ENCODE measurements at places on chromosomes 12 and 14.

DNA sequence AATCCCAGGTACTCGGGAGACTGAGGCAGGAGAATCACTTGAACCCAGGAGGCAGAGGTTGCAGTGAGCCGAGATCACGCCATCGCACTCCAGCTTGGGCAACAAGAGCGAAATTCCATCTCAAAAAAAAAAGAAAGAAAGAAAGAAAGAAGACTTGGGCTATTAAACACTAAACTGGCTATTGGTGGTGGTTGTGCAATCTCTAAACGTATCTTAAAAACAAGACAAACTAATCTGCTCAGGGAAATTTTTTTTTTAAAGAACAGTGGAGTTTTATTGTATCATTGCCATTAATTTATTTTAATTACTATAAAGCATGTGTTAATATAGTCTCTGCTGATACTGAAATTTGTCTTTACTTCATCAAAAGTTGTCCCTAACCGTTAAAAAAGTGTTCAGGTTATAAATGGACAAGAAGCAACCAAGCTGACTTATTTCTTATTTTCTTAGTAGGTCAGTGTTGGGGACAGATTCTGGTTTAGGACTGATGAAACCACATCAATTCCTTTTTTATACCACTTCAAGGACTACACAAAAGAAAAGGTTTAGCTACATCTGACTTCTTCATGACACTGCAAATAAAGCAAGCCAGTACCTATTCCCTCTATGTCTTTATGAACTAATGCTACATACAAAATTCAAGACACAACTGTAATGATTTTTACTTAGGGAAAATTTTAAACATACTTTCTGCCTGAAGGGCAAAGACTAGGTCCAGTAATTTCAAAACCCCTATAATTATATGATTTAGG, 68.7 kb upstream of the KRAS start:
- no peak for DNase-seq

DNA sequence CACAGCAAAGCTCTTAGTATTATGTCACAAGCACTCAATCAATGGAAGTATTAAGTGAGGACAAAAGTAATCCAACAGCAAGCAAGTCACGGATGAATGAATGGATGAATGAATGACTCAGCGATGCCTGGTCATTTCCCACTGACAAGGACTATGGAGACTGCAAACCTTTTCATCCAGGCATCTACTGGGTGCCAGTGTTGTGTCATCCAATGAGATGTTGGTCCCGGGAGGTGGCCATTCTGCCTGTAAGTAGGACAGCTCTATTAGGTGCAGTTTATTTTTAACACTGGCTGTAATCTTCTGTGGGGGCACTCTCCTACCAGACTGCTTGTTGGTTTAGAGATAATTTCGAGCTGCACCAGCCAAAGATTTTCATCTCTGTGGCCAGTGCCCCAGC, 39.4 kb downstream of the STAB2 start:
- DNase-seq = peak; percentile 63

GRCh38 chr12:124968656-124969055, 20.3 kb downstream of the DHX37 start:
- DNase-seq = no peak

- no peak for DNase-seq
Observed at GRCh38 chr12:57145460-57146059, 1.9 kb downstream of the LRP1-AS start.

DNA sequence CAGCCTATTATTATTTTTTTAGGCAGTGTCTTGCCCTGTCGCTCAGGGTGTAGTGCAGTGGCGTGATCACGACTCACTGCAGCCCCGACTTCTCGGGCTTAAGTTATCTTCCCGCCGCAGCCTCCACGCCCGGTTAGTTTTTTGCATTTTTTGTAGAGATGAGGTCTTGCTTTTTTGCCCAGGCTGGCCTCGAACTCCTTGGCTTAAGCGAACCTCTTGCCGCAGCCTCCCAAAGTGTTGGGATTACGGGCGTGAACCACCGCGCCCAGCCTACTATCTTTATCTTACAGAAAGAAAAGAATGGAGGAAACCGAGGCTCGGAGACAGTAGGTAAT, 507 bp upstream of the PTPN11 start:
- no peak for DNase-seq

GRCh38 chr12:5371631-5372030, 60.3 kb upstream of the NTF3 start:
- no peak for DNase-seq

- no peak for DNase-seq
Observed at GRCh38 chr12:126780343-126780742, 1486.6 kb upstream of the TMEM132C start.

DNA sequence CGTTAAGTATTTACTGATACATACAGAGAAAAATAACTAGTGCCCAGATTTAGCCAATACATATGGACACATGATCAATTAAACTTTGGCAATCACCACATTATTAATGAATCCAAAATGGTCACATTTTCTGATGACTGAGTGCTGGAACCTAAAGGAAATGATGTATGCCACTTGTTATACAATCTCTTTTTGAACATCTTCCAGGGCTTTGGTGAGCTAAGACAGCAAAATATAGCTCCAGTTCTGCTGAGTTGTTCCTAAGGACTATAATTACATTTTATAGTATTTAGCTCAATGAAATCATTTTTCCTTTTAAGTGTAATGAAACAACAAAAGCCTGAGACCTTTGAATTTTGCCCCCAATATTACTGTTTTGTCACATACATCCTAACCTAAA, 329.1 kb upstream of the ATP2B1 start:
- no peak for DNase-seq

DNA sequence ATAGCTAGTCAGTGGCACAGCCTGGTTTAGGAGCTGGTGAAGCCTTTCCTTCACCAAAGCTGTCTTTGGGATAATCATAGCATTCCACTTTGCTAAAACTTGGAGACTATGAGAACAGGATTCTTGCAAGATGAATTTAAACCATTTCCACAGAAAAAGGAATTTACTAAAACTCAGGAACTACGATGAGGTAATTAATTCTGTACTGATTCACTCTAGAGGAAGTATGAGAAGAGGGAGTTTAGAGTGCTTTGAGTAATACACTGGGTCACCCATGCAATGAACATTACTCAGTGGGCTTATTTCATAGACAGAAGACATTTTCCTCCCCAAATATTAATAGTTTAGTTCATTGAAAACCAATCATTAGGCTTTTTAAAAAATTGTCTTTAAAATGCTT, 73.0 kb downstream of the RMST start:
- peak; percentile 45 for DNase-seq

DNA sequence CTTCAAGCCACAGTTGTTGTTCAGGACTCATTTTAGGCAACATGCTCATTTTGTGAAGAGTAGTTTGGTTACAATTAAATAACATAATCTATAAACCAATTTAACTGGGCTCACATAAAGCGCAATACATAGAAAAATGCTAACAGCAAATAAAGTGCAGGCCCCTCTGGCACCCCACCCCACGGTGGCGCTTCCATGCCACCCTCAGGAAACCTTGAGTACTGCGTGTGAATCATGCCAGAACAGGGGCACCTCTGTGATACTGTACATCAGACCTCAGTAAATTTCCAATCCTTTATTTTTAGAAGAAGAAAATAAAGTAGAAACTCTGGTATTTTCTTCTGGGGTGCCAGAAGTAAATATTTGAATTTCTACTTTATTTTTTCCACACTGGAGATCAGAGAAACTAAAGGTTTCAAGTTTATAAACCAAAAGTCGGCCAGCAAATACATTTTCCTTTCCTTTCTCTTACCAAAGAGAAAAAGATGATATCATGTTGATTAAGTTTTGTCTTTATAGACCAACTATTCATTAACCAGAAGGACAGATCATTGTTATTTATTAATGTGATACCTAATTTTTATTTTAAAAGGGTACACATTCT, 316.8 kb downstream of the PAWR start:
- peak; percentile 43 for DNase-seq

GRCh38 chr12:131313635-131314034, 359.9 kb downstream of the ADGRD1 start:
- peak; percentile 11 for DNase-seq

GRCh38 chr12:106750524-106750923, 24.0 kb upstream of the RIC8B start:
- DNase-seq = no peak

- no peak for DNase-seq
Observed at GRCh38 chr12:104676636-104677035, 219.9 kb downstream of the CHST11 start.

- no peak for DNase-seq
Observed at GRCh38 chr14:88473791-88474190, 81.0 kb downstream of the PTPN21 start.

DNA sequence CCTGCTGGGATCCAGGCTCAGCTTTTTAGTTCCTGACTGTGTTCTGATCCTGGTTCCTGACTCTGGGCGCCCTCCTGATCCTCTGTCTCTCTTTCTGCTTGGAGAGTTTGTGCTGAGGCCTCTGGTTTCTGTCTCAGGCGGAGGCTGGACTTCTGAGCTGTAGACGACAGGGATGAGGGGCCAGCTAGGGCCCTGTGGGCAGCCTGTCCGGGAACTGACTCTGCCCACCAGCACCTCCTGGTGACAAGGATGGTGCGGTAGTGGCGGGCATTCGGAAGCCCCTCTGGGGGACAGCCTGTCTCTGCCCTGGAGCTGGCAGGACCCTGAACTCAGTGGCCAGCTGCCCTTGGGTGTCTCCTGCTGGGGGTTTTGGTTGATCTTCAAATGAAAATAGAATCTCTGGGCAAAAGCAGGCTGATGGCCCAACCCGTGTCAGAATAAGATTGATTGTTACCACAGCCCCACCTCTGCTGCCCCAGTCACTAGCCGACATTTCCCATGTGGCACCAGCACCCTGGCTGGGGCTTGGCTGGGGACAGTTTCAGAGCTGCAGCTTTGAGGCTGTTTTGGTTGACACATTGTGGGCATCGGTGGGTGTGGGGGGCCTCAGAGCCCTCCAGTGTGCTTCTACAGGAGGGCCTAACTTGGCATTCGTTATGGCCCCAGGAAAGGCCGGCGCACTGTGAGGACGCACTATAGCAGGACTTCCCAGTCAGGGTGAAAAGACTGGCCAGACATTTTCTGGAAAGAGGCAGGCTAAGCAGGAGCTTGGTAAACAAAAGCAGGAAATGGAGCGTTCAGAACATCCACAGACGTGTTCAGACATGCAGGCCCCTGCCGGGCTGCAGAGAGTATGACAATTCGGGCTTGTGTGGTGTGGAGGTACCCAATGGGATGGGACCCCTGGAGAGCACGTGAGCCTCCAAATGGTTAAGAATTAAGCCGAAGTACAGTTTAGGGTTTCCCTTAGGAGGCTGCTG, 16.2 kb downstream of the KRT80 start:
- DNase-seq = peak; percentile 98

DNA sequence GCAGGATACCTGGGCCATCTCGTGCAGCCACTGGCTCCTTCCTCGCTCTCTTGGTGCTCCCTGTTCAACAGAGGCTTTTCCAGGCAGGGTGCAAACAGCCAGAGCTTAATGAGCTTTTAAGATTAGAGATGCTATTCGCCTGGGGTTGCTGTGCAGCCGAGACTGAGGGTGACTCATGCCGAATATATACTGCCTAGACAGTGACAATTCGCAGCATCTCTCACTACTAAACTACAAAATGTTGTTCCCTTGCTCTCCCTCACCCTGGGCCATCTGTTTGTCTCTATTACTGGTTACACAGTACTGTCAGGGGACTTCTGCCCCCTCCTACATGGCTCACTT, 26.0 kb upstream of the TESC start:
- peak; percentile 75 for DNase-seq

DNA sequence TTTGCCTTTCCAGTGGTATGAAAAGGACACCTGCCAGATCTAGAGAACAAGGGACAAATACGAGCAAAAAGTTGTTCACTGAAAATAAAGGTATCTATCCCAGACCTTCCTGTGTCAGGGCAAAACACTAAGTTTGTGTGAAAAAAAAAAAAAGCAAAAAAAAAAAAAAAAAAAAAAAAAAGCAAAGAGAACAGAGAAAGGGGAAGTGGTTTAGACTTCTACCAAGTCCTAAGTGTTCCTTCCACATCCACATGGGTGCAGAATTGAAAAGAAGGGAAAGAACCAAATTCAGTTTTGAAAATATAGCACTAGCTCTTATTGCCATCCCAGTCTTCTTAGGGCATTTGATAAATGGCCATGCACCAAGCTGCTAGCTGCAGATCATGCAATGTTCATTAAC, 41.7 kb downstream of the ZCRB1 start:
- DNase-seq = no peak

- DNase-seq = peak; percentile 46
Observed at GRCh38 chr14:54333511-54333910, 63.3 kb upstream of the CDKN3 start.

DNA sequence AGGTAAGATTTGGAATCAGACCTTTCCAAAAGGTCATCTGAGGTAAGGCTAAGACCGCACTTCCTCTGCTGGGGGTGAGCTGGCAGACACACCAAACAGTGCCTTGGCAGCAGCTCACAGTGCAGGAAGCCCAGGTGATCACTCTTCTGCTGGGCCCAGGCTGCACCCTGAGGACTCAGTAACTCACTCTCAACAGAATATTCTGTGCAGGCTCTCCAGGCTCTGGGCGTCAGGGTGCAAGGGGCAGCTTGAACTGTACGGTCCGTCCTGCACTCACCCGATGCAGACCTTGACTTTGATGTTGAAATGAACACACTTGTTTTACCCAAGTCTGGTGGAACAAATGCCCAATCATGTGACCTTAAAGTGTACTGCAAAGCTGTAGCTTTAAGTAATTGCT, 6.0 kb downstream of the ALKBH2 start:
- DNase-seq = no peak

GRCh38 chr14:73258076-73258475, 20.8 kb downstream of the PAPLN start:
- DNase-seq = no peak

- DNase-seq = peak; percentile 5
Observed at GRCh38 chr14:106530423-106531107, 1004.2 kb downstream of the TMEM121 start.

DNA sequence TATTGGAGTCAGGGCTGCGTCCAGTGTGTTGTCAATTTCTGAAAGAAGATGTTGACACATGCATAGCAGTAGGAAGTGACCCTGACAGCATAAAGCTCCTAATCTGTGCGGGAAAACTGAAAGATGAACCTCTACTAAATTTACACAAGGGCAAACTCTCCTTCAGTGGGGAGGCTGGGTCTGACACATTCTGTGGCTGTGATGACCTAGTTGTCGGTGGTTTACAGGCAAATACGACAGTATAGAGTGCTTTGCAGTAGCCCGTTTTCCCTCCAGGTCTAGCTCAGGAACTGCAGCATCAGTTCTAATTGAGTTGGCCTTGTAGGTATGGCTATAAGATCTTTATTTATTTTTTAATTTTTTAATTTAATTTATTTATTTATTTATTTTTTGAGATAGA, 14.8 kb upstream of the GABARAPL1 start:
- DNase-seq = no peak

DNA sequence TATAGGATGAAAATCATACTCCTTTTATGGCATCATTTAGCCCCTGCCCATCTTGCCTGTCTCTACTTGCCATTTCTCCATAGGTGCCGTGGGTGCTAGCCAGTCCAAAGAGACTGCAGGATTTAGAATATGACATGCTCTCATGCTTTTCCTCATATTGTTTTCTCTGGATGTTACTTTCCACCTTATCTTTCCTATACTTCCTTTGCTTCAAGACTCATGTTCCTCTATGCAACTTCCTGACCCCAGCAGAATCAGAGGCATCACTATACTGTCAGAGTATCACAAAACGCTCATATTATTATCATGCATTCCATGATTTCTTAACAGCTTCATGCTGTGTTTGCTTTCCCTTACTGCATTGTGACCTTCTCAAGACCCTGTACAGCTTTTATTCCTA, 220.8 kb upstream of the ABCD2 start:
- DNase-seq = no peak
